ENCODE measurements at places on chromosomes 5 and 9.

GRCh38 chr9:93093127-93093876, 2.7 kb upstream of the CARD19 start:
- DNase-seq = no peak

DNA sequence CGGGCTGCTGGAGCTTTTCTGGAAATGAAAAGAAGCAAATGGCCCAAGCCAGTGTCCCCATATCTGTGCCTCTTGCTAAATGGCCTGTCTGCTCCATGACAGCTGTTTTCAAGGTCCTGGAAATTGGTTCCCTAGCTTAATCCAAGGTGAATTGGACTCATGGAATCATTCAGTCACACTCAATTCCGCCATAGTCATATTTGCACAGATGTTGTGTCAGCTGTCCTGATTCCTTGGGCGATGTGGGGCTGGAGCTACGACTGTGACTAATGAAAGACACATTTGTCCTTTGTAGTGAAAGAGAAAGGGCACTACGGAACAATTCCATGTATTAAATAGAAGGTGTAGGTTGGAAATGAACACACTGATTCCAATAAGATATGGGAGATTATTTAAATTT, 102.9 kb upstream of the MEGF10 start:
- no peak for DNase-seq

DNA sequence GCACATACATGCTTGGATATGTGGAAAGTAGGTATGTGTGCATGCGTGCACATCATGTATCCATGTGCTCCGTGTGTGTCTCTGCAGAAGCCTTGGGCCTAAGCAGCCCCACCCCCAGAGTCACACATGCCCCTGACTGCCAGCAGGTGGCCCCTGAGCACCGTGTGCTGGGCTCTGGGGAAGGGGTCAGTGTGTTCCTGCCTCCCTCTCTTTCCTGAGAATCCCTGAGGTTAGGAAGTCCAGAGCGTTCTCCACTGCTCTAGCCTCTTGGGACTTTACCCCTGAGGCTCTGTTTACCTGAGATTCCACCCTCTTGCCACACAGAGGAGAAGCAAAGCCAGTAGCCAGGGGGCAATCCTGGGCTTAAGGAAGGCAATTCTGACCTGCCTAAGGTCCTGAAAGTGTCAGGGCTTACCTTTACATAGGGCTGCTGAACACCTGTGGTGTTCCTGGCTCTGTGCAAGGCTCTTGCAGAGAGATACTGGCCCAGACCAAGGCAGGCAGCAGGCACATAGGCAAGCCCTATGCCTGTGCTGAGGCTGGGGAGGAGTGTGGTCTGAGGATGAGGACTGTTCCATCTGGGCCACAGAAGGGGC, 207.3 kb downstream of the TMEM38B start:
- no peak for DNase-seq

DNA sequence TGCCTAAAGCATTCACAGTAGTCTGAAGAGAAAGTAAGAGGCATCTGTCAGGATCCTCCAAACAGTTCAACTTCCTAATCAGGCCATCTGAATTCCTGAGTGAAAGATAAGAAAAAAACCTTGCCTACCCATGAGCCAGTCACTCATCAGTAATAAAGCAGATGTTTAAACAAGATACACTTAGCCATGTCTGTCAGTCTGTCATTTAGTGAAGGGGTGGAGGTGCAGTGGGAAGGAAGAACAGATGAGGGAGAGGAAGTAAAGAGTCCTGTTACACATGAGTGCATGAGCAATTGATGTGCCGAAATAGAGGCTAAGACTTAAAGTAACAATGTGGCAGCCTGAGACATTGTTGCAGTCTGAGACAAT, 29.9 kb upstream of the DMRTA1 start:
- no peak for DNase-seq

DNA sequence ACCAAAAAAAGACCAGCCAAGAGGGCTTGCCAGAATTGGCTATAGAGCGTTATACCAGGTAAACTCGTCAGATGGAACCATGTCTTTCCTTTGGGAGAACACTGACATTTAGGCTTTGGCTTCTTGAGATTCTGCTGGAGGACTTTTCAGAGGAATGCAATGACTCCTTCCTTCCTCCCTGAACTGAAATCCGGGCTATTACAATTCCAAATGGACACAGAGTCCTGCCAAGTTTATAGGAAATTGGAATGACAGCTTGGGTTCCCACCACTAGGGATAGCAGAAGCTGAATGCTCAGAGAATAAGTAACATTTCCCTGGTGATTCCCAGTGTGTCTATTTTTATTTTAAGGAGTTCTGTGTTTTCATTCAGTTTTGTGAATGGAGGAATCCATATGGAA, 143.0 kb downstream of the FGF1 start:
- no peak for DNase-seq

DNA sequence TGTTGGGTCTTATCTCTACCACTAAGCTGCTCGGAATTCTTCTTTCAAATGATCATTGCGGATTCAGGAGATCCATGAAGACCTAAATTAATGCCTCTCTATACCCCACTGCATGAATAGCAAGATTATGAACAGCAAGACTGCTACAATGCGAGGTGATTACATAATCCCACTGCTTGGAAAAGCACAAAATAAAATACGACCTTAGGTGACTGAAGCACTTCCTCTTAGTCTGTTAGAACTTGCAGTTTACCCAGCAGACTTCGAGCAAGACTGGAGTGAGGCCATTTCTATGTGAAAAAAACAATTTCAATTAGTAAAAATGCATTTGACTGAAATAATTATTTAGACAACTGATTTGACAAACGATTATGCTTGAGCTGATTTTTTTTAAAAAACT, 59.8 kb downstream of the SH3RF2 start:
- no peak for DNase-seq

- no peak for DNase-seq
Measured at GRCh38 chr5:59999056-59999455, 105.5 kb upstream of the PDE4D start.

DNA sequence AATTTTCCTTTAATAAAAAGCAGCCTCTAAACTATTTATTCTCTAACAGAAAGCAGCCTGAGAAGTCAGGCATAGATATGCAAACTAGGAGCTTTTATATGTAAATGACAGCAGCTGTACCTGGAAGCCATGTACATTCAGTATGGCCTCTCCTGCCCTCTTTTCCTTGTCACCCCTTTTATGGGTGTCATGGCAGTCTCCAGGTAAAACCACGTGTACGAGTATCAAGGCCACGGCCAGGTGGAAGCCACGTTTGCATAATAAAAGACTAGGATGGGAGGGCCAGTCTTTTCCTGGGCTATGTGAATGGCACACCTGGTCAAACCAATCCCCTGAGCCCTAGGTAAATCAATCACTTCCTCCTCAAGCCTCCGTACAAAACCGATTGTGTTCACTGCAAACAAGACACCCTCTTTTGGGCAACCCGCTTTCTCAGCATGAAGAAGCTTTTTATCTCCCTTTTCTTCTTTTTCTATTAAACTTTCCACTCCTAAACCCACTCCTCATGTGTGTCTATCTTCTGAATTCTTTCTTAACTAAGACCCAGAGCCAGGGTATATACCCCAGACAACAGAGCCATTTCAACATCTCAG, 419.5 kb upstream of the CTNND2 start:
- no peak for DNase-seq

- DNase-seq = no peak
Measured at GRCh38 chr9:19386502-19387044, 6.5 kb upstream of the RPS6 start.

DNA sequence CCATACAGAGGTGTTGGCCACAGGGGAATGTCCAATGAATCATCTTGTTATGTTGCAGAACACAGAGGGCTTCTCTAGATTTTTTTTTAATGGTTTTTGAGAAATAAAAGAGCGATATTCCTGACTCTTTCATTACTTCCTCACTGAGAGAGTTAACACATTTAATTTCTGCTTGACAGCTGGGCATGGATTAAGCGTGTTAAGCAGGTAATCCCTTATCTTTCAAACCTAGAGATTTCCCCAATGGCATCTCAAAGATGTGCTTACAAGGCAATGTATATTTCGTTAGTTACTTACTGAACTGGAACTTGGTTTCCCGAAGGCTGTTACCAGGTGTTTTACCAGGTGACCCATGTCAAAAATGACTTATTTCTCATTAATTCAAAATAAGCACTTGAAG, 21.8 kb upstream of the ADCY2 start:
- DNase-seq = no peak

DNA sequence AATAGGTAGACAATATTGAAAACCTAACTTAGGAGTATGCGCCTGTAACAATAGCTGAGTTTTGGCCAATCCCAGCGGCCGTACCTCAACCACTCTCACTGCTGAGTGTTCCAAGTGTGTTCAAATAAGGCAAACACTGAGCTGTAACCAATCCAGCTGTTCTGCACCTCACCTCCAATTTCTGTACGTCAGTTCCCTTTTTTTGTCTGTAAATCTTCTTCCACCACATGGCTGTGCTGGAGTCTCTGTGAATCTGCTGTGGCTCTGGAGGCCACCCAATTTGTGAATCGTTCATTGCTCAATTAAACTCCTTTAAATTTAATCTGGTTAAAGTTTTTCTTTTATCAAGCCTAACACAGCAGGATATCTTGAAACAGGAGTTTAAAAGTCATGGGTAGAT, 116.3 kb downstream of the SLC28A3 start:
- DNase-seq = no peak

GRCh38 chr9:114143234-114143633, 12.1 kb upstream of the COL27A1 start:
- DNase-seq = no peak

GRCh38 chr9:129414993-129415941, 205.6 kb downstream of the C9orf50 start:
- DNase-seq = no peak

GRCh38 chr5:137995077-137995748, 37.7 kb downstream of the FAM13B start:
- no peak for DNase-seq

DNA sequence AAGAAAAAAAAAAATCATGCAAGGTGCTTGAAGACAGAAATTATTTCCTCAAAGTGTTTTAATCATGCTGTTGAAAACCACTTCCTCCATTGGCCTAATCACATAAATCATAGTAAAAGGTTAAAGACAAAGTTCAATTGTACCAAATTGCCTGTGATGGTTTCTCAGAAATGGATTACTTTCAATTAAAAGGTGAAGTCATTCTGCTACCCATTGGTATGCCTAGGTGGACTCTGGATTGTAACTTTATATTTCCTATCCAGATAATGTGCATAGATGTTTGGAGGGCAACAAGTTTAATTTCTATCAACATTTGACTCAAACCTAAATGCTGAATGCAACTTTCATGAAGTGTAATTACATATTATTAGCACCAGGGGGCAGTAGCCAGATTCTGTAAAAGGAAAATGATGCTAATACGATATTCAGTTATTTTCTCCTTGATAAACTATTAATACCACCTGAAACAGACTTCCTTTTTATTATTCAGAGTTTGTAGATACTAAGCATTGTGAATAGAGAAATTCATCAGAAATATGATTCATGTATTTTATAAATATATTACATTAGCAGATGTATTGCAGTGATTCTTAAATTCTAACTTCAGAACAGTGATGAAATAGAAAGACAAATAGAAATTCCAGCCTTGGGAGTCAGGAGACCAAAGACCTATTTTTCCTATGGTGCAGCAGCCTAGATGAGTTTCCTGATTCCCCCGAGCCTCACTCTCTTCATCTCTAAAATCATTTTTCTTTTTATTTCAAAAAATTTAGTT, 148.2 kb downstream of the CAAP1 start:
- DNase-seq = no peak

DNA sequence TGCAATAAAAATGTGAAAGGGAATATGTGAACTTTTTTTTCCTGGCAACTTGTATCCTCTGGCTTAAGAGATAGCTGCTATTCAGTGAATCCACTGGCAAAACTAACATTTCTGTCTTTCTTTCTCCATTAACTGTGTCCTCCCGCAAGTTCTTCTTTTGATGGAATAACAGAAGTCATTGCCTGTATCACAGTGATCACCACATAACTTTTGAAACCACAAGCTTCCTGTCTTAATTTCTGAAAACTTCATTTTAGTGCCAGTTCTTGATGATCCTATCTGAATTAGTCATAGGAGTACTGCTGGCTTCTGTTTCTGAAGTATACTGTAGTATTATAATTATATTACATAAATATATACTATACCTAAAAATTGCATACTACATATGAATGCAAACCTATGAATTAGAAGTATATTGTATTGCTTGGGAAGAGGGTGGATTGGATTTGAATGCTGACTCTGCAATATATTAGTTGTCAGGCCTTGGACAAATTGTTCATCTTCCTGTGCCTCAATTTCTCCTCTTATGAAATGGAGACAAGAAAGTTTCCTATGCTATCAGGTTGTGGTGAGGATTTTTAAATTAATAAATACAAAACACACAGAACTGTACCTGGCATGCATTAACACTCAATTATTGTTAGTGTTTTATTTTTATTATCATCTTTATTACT, 441.6 kb downstream of the CETN3 start:
- no peak for DNase-seq

GRCh38 chr5:148645527-148645926, 8.8 kb downstream of the HTR4 start:
- no peak for DNase-seq

GRCh38 chr5:61333321-61333953, 1.4 kb downstream of the ZSWIM6 start:
- no peak for DNase-seq

DNA sequence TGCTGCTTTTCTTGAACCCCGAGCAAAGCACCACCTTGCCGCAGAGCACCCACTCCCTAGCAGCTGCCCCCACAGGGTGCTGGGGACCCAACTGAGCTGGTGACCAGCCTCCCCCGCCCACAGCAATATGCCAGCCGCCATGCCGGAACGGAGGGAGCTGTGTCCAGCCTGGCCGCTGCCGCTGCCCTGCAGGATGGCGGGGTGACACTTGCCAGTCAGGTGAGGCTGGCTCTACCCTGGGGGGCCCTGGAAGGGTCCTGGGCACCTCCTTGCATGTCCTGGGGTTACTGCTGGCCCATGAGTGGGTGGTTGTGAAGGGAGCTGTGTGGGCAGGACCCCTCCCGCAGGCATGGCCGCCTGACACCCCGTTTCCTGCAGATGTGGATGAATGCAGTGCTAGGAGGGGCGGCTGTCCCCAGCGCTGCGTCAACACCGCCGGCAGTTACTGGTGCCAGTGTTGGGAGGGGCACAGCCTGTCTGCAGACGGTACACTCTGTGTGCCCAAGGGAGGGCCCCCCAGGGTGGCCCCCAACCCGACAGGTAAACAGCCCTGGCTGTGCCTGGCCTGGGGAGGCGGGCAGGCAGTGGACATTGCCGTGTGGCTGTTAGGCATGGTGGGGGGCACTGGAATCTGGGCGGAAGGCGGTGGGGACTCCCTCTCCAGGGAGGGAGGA, 7.2 kb downstream of the EGFL7 start:
- DNase-seq = no peak

GRCh38 chr5:12845549-12846159, 941.4 kb upstream of the CTNND2 start:
- DNase-seq = no peak

GRCh38 chr9:110092792-110093191, 115.2 kb downstream of the C9orf152 start:
- no peak for DNase-seq

DNA sequence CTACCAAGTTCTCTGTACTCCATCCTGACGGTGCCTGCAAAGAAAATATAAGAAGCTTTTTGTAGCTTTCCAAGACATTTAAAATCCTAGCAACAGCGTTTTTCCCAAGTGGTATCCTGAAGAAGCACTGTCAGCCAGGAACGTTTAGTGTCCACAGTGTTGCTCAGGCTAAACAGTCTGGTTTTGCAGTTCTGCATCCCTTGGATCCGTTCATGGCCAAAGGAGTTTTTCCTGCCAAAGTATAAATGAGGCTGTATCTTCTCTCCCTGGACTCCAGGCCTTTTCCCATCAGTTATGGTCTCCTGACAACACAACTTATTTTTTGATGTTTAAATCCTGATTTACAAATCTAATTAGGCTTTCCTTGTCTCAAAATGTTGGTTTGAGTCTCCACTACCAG, 925.8 kb downstream of the TLE1 start:
- no peak for DNase-seq

- DNase-seq = no peak
Measured at GRCh38 chr5:170865622-170866021, 3.8 kb downstream of the RANBP17 start.
